ENCODE measurements at places on chromosomes 2 and 18. TPM values are rescaled to one million over a fixed set of nuclear protein-coding genes. Genes with fewer than 3 reads are reported as not detected.

Gene DPP10
- 0.32 TPM for total RNA-seq

Gene IL1A
- total RNA-seq = 0.44 TPM

Gene SLC38A11
- total RNA-seq = 2.2 TPM

Gene PROC
- not detected for total RNA-seq

Gene SLC66A3
- 47.6 TPM for total RNA-seq
